Mucosa of descending colon (tissue), 3 donors: ENCODE measurements at places on chromosomes 3 and 15.

GRCh38 chr3:185693985-185694653 lies 108.0 kb downstream of the SENP2 start:
- no peak for DNase-seq

- no peak for DNase-seq
These were observed 2.9 kb upstream of the RBM6 start for GRCh38 chr3:49937090-49937489.

DNA sequence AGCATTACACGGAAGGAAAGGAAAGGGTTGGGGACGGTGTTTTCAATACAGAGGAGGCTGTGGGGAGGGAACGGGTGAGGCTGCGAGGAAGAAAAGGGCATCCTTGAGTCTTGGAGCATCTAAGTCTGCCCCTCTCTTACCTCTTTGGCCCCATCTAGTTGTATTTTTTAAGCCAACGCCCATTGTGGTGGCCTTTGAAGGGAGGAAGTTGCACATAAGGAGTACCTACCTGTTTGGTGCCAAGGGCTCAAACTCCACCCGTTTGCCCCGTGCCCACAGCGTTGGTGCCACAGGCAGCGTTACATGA lies 146.1 kb upstream of the UMPS start:
- no peak for DNase-seq

DNA sequence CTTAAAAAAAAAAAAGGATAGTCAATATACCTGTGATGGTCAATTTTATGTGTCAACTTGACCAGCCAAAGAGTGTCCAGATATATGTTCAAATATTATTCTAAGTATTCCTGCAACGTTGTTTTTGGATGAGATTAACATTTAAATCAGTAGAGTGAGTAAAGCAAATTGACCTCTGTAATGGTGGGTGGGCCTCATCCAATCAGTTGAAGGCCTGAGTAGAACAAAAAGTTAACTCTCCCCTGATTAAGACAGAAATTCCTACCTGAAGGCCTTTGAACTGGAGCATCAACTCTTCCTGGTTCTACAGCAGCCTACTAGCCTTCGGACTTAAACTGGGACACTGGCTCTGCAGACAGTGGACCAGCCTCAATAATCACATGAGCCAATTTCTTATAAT lies 154.1 kb downstream of the FGF12 start:
- DNase-seq, result no peak

GRCh38 chr15:88015228-88015860 lies 241.2 kb downstream of the NTRK3 start:
- DNase-seq, result no peak

- no peak for DNase-seq
These were observed 222.3 kb upstream of the LINGO1 start for GRCh38 chr15:77854980-77855379.

DNA sequence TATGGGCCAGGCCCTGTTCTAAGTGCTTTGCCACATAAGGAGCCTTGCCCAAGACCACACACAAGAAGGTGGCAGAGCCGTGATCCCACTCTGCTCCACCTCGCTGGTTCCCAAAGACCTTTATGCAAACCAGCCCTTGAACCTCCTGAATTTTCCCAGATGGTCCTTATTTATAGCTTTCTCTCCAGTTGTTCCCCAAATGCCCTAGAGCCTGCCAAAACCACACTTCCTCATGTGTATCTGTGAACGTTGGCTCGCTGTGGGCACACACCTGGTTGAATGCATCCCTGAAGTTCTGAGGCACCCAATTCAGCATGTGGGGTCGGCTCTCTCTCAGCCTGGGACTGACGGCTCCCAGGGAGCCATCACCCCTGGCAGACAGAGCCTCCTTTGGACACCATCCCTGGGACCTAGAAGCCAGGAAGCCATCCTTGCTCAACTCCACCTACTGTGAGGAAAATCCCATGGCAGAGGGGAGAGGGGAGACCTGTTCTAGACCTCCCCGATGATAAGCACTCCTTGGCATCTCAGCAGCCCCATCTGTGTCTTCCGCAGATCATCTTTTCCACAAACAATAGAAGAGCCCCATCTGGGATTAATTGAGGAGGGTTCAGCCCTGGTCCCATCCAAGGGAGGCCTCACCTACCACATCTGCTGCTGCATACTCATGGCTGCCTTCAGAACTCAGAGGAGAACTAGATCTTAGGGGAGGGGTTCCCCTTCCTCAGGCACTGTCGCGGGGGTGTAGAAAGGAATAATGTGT lies 42.3 kb upstream of the LIMD1 start:
- no peak for DNase-seq
